Activated T-helper 2 cell treated with anti-CD3 and anti-CD28 coated beads, Interferon-gamma antibody, Interleukin-2, Interleukin-4, amounts not matched to agents 10 μg/mL and 5 μg/mL and 100 μg/mL, durations not matched to agents 14 hours and 24 hours and 36 hours (primary cell): ENCODE measurements at places on chromosomes 2 and 18.

DNA sequence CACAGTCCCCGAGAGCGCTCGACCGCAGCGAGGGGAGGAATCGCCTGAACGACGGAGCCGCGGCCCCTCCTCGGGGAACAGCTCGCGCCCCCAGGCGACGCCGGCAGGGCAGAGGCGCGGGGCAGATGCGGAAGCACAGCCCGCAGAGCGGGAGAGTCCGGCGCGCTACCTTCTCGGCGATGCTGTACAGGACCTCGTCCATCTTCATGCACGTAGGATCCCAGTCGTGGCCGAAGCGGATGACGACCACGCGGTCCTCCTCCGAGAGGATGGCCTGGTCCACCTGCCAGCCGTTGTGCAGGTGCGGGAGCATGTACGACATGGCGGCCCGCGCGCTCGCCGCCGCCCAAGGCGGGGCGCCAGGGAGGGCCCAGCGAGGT is 302 bp downstream of the TXNL4A start:
- H3K4me1 ChIP-seq, result peaks cover 32% of the 10 kb centered on the region
- DNase-seq, result peak; percentile 69
- H3K27ac ChIP-seq, result peak overlapping the region; percentile 83
- peaks cover 37% of the 10 kb centered on the region for H3K36me3 ChIP-seq

DNA sequence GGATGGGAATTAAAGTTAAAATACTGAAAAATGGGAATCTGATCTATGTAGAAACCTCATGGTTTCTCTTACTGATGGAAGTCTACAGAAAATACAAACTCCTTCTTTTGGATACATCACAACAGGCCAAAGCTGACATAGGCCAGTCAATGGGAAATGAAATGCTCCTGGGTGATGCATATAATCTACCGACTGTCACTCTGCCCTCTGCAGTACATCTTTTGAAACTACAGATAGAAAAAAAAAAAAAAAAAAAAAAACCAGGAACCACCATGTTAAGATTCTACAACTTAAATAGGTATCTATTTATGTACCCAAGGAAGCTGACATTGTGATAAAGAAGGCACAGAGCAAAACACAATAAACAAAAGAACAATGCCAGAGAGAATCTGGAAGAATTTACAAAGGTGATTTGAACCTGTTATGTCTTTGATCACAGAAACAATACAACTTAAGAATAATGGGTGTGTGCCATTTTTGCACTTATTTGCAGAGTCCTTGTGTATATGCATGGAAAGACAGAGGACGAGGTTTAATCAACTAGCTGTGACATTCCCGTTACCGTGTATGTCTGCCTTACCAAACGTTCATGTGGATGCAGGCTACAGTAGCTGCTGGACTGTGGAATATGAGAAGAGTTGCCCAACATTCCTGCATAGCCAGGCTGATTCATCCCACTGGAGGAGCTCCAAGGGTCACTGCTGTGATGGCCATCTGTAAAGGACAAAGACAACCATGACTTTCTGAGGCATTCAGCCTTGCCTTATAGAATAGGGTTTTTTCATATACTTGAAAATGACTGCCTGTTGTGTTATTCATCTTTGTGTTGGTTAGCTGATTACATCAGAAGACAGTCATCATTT is 312.7 kb downstream of the TCF4 start:
- no peaks in the 10 kb centered on the region for H3K27me3 ChIP-seq
- H3K4me1 ChIP-seq, result peaks cover 9% of the 10 kb centered on the region
- peaks cover 10% of the 10 kb centered on the region for H3K36me3 ChIP-seq
- DNase-seq, result no peak
- H3K27ac ChIP-seq, result no peak overlapping the region
- H3K4me3 ChIP-seq, result no peak overlapping the region

DNA sequence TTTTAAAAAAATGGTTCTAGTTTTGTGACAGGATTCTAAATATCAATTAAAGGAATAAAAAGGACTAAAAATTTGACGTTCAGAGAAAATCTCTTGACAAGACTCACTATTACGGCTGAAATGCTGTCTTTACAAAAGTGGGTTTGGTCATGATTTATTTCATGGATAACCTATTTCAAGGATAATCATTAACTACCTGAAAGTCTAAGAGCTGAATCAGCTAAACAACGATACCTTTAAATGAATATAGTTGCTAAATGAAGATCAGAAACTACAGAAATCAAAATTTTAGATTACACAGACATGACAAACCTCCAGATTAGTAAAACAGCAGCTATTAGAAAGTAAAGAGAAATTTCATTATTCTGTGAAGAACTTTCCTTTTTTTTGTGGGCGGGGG is 35.7 kb downstream of the RTTN start:
- no peak for DNase-seq
- peaks cover 2% of the 10 kb centered on the region for H3K4me1 ChIP-seq
- no peak overlapping the region for H3K4me3 ChIP-seq
- H3K36me3 ChIP-seq, result peaks cover 8% of the 10 kb centered on the region
- H3K27ac ChIP-seq, result no peak overlapping the region

- peaks cover 38% of the 10 kb centered on the region for H3K4me1 ChIP-seq
- H3K4me3 ChIP-seq, result no peak overlapping the region
- H3K27ac ChIP-seq, result no peak overlapping the region
- H3K27me3 ChIP-seq, result no peaks in the 10 kb centered on the region
- no peak for DNase-seq
Measured at GRCh38 chr2:203656522-203657287, 49.7 kb upstream of the CD28 start.

DNA sequence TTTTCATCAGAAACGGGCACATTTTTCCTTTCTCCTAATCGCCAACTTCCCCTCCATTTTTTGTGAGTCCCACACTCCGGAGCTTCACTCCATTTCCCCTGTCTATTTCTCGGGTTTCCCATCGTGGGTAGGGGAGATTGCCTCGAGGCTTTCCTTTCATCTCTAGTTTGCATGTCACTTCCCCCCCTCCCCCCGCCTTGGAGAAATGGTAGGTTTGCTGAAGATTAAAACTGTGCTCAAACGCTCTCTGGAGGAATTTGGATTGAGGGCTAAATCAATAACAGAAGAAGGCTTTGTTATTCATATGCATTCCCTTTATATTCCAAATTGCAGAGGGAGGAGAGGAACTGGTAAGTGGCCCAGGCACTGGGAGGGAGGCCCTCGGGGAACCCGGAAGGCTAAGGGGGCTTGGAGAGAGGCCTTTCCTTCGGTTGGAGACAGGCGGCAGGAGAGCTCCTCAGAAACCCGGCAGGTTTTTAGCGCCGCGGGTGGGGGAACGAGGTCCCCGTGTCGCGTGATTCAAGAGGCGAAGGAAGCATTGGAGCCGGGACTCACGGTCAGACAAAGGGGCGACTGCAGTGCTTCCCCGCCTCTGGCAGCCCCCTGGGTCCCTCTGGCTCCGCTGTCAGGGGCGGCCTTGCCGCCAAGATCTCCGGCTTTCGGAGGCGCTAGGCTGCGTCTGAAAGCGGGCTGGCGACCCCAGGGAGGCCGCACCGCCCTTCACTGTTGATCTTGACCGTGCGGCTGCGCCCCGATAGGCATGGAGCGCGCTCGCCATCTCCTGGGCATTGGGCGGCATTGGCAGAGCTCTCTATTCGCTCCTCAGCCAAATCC is 2.4 kb upstream of the HOXD12 start:
- peaks cover 86% of the 10 kb centered on the region for H3K27me3 ChIP-seq
- H3K4me1 ChIP-seq, result peaks cover 15% of the 10 kb centered on the region
- no peaks in the 10 kb centered on the region for H3K36me3 ChIP-seq
- DNase-seq, result no peak

DNA sequence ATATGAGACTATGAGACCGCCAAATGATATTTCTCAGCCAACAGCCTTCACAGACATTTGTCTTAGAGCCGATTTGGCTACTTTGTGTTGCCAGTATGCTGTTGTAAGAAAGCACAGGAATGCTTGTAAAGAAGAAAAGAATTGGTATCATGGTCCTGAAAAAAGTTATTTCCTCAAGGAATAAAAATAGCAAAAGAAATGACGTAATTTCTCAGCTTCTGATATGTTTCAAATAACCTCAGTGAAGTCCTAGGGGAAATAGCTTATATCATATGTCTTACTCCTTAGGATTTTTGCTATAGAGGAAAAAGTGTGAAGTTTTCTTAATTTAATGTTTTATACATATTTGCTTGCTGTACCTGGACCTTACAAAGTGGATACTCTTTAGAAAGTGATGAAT is 23.0 kb downstream of the SCN1A start:
- H3K27ac ChIP-seq, result no peak overlapping the region
- DNase-seq, result no peak
- H3K36me3 ChIP-seq, result no peaks in the 10 kb centered on the region
- H3K27me3 ChIP-seq, result no peaks in the 10 kb centered on the region
